8988T (cell line): ENCODE measurements at places on chromosomes 13 and 19.

DNA sequence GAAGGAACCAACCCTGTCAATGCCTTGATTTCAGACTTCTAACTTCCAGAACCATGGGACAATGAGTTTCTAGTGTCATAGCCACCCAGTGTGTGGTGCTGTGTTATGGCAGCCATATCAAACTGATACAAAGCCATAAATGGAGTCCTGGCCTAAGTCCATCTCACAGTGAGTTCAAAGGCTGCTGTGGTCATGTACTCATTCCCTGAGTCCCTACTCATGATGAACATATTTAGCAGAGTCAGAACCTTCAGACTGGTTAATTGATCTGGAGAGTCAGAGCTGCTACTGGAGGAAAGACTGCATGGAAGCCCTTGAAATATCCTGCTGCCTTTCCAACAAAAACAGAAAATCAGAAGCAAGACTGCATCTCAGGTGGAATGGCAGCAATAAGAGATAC, 39.2 kb upstream of the CSNK1A1L start:
- DNase-seq, result no peak

DNA sequence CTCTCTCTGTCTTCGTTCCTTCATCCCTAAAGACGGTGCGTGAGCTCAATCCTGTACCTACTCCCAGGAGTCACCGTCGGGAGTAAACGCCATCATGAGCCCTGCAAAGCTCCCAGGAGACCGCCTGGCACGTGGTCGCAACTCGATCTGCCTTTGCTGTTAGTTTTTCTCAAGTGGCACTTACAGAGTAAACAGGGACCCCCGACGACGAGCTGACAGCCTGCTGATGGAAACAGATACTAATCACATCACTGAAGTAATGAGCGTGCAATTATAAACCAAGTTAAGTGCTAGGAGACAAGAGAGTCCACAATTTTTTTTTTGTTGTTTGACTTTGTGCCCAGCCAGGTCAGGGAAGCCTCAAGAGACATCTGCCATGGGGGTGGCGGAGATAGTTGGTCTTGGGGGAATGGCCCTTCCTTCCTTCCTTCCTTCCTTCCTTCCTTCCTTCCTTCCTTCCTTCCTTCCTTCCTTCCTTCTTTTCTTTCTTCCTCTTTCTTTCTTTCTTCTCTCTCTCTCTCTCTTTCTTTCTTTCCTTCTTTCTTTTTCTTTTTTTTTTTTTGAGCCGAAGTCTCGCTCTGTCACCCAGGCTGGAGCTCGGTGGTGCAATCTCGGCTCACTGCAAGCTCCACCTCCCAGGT, 23.6 kb downstream of the CACNG6 start:
- DNase-seq, result no peak

DNA sequence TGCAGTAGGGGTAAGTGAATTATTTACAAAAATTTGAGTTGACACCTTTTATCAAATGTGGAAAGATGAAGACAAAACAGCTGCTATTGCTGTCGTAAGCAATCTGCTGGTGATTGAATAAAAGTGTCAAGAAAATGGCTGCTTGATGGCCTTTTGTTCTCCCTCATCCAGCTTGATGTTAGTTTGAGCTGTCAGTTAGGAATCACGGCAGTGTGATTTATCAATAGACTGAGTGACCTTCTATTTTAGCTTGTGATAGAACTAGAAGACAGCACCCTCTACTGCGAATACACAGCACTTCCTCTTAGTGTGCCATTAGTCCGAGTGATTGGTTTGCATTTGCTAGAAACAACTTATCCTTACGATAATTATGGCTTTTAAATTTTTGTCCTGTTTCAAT, 76.3 kb downstream of the MZT1 start:
- no peak for DNase-seq

DNA sequence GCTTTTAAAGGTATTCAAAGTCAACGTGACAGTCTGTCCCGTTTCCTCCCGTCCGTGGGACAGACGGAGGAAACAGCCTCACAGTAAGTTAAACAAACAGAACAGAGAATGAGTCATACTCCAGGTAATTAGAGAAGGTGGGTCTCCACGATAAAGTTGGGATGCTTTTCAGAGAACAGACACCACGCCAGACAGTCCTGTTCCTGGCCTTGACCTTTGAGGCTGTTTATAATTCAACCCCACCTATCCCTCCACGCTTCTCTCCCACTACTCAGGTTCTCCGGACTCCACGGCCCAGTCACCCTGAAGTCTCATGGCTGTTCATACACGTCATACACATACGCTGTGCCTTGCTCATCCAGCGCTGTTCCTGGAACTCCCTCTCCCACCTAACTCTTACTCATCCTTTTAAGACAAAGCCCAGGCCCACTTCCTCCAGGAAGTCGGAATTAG, 42.5 kb downstream of the ARHGEF18 start:
- peak; percentile 49 for DNase-seq

- peak; percentile 76 for DNase-seq
Observed at GRCh38 chr19:47471733-47472457, at the start of gene SLC8A2. Gene SLC8A2 (minus strand): TSS chr19:47471893. CDS start chr19:47466403, 5,490 bp downstream.

- DNase-seq, result no peak
Observed at GRCh38 chr13:47036294-47037008, 139.6 kb upstream of the HTR2A start.

DNA sequence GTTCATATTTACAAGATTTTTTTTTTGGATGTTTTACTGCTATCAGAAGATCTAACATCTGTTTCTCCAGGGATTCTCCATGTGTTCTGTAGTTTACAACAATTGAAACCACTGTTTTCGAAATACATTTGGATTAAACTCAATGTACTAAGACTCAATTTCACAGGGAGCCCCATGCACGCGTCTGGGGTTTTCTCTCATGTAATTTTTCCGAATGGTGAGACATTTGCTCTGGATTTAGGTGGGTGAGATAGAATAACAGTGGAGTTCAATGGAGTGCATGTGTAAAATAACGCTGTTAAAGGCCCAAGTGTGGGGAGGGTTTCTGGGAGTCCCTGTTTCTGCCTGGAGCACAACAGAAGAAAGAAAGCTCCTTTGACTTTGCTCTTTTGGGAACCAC, 330.3 kb downstream of the TSHZ3 start:
- no peak for DNase-seq

- no peak for DNase-seq
Observed at GRCh38 chr13:93539914-93540313, 313.3 kb downstream of the GPC6 start.

DNA sequence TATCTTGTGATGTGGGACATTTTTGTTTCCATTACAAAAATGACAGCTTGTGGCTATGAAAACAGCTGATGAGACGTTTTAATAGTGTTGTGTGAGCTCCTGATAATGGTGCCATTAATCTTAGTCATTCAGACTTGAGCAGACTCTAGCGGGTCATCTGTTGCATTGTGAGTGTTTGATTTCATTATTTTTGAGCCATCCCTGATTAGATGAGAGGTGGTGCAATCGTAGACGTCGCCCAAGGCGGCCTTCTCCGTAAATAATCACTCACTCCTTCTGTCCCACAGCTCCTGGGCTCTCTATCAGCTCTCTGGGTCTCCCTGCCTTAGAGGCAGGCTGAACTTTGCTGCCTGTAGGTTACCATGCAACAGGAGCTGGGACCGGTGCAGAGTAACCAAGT, 528.0 kb upstream of the SGCG start:
- DNase-seq, result no peak

- no peak for DNase-seq
Observed at GRCh38 chr19:8684001-8684902, 14.3 kb downstream of the ACTL9 start.

- DNase-seq, result no peak
Observed at GRCh38 chr19:29887442-29887855, 54.6 kb upstream of the URI1 start.
